ENCODE measurements at places on chromosomes 12 and 14.

DNA sequence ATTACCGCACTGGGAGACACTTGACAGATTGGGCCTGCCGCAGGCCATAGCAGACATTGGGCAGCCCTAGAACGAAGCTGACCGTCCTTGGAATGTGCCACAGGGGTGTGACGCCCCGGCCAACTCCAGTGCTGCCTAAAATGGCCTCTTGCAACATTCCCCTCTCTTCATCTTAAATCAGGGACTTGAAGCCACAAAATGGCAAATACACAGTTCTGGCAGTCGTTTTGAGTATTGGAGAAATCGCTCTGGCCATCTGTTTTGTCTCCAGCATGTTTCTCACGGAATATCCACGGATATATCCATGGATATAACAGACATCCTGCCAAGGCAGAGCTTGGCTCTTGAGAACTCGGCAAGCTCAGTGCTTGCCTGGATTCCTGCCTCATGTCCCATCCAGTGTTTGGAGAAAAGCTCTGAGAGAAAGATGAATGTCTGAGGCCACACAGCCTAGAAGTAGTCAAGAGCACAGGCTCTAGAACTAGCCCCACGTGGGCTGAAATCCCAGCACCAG, 158.4 kb downstream of the CHST11 start:
- DNase-seq, result no peak

- no peak for DNase-seq
Observed at GRCh38 chr14:101844219-101844618, 82.7 kb downstream of the PPP2R5C start.

DNA sequence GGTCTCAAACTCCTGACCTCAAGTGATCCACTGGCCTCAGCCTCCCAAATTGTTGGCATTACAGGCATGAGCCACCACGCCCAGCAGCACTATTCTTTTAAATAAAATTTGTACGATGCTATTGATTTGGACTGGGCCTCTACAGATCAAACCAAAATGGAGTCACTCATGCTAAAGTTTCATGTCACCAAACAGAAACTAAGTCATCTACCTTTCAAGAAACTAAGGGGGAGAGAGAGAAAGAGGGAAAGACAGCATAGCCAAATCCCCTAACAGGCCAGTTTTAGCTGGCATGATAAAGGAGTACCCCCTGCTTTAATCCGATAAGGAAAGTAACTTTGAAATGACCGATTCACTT, 23.1 kb upstream of the STK38L start:
- DNase-seq, result no peak

DNA sequence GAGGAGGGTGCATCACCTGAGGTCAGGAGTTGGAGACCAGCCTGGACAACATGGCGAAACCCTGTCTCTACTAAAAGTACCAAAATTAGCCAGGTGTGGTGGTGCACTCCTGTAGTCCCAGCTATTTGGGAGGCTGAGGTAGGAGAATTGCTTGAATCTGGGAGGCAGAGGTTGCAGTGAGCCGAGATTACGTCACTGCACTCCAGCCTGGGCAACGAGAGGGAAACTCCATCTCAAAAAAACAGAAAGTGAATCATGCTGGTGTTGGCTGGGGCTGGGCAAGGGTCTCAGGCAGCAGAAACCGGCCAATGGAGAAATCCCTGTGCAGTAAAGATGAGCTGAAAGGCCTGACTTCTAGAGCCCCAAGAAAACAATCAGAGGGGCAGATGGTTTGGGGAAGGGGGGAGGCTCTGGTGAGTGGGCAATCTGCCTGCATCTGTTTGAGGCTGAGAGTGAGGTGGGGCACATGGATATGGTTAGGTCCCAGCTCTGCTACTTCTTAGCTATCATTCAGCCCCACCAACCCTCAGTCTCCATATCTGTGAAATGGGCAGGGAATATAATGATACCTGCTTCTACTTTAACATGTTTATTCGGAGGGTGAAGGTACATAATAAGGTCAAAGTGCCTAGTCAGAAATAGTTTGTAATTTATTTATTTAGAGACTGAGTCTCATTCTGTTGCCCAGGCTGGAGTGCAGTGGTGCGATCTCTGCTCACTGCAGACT, 21.3 kb upstream of the COX6A1 start:
- no peak for DNase-seq

DNA sequence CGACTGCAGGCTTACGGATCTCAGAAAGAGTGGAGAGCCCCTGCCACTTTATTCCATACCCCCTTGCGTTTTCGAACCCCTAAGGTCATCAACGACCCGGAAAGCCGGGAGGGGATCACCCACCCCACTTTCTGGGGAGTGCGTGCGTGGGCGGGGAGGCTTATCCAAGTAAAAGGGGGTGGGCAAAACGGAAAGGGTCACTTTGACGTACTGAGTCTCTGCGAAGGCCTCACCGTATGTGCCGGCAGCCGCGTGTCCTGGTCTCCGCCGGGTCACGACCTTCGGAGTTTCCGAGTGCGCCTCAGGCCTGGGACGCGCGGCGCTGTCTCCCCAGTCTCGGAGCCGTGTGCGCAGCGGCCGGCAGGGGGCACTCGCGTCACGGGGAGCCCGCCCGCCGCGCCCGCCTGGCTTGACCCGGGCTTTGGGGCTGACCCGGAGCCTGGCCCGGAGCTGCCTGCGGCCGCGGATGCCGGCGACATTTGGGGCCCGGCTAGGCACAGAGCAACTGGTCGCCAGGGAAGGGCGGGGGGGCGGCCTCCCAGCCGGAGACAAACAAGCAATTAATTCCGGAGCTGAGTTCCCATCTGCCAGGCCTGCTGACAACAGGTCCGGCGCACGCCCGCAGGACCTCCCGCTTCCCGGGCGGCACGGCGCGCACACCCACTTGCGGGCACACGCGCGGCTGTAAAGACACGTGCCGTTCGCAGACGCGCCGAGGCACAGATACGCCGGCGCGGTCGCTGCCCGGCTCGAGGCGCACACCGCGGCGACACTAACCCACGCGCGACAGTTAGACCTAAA, 890 bp upstream of the KIF26A start:
- DNase-seq, result no peak

GRCh38 chr12:55830601-55831446, 1.4 kb upstream of the DNAJC14 start:
- no peak for DNase-seq

DNA sequence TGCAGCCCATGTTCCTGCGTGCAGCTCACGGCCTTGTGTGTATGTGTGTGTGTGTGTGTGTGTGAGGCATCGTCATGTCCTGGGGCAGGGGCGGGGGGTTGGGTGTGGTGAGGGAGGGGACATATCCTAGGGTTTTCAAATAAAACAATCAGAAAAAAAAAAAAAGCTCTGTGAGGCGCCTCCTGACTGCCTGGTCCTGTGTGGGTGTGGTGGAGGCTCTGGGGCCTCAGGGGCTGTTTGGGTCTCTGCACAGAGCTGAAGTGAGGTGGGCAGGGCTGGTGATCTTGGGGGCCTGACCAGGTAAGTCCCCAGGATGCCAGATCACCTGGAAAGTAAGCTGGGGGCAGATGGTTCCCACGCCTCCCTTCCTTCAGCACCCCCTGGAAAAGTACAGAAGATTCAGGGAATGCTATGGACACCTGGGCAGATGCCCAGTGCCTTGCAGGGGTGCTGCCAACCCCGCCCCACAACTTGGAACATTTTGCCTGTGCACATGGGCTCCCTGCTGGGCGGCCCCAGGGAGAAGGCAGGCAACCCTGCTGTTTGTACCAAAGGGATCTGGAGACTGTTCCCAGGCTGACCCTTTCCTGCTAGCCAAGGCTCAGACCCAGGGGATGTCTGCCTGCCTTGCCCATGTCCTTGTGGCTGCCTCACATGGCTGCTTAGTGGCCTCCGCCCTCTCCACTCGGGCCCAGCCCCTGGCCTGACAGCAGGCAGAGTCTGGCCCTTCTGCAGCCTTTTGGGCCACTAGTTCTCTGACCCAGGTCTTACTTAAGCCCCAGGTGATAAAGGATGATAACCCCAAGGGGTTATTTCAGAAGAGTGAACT, 28.8 kb downstream of the CLSTN3 start:
- DNase-seq, result no peak

GRCh38 chr14:101475456-101476257, 85.6 kb upstream of the DIO3 start:
- DNase-seq, result no peak

DNA sequence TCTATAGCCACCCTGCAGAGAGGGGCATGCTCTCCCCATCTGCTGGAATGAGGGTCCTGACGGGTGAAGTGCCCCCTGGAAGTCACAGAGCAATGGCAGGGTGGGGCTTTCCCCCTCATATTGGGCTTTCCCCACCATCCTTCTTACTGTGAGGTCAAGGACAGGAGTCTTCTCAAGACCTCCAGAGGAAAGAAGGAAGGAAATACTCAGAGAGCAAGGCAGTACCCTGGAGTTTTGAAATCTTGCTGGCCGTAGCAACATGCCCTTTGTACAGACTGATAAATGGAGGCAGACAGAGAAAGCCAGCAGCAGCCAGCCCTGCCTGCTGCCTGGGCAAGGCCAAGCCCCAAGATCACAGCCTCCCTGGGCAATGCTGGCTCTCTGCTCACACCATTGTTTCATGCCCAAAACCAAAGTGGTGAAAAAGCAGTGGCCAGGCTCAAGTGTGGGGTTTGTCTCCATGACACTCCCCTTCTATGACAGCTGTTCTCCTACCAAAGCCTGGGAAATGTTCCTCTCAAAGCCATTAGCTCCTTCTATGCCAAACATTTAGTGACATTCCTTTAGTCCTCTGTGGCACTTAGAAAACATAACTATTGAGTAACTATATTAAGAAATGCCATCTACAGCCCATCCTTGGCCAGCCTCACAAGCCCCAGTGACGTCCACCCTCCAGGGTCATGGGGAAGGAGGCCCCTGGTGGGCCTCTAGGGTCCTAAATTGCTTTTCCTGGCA, 13.2 kb upstream of the ITPK1 start:
- no peak for DNase-seq

DNA sequence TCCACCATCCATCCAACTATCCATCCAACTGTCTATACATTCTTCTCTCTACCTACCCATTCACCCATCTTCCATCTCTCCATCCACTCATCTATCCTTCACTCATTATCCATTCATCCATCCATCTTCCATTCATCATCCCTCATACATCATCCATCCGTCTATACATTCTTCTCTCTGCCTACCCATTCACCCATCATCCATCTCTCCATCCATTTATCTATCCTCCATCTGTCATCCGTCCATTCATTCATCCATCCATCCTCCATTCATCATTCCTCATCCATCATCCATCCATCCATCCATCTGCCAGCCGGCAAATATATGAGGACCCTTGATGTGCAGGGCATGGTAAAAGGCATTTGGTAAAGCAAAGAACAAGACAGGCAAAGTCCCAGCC, 25.2 kb downstream of the AACS start:
- DNase-seq, result no peak

- no peak for DNase-seq
Observed at GRCh38 chr12:118136559-118137003, 657 bp downstream of the PEBP1 start.

- no peak for DNase-seq
Observed at GRCh38 chr14:23385642-23386265, 8.9 kb downstream of the CMTM5 start.

DNA sequence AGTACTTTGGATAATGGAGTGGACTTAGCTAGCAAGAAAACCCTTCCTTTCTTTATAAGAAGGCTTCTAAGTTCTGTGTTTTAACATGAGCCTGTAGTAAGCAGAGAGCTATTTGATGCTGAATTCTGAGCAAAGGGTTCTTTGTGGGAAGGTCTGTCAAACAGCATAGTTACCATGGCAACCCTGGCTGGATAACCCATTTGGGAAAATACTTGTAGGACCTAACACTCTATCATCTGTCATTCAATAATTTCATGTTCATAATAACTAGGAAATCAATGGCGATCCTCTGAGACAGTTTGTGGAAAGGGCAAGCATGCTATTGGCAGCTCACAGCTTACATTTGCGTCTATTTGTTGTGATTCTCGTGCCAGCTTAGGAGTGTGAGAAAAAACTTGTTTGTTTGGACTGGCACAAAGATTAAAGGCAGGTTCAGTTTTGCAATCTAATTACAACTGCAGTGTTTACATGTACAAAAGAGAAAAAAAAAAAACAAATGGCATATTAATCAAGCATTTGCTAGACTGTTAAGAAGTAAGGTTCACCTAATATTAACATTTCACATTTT, 219.2 kb downstream of the PDZRN4 start:
- DNase-seq, result no peak

GRCh38 chr14:72341686-72342085, 409.5 kb downstream of the RGS6 start:
- DNase-seq, result no peak

- no peak for DNase-seq
Observed at GRCh38 chr14:103619057-103619456, 10.0 kb upstream of the KLC1 start.

- DNase-seq, result no peak
Observed at GRCh38 chr12:27246774-27247173, 2.7 kb downstream of the STK38L start.

DNA sequence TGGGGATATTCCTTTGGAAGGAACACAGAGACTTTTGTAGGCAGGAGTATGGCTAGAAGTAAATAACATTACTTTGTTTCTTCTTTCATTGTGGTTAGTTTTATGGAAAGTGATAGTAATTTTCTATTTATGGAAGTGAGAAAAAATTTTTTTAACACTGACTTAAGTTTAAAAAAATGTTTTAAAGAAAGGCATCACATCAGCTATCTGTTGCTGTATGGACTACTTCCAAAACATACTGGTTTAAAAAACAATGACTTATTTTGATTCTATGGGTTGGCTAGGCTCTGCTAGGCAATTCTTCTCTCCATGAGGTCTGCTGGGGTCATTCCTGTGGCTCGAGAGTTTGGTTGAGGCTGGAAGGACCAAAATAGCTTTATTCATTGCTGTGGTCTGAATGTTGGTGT, 31.7 kb upstream of the SLC38A2 start:
- DNase-seq, result no peak

DNA sequence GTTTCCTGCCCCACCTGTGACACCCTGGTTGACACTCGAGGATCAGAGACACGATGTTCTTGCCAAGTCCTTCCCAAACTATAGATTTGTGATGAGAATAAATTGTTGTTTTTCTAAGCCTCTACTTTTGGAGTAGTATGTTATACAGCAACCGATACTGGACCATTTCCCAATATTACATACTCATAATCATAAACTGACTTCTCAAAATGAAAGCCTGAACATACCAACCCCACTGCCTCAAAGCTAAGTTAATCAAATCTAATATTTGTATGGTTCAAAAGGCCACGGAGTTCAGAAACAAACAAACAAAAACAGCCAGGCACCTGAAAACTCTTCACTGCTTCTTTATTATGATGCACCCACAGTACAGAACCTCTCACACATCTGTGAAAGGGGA, 52.3 kb upstream of the GPHB5 start:
- DNase-seq, result no peak

DNA sequence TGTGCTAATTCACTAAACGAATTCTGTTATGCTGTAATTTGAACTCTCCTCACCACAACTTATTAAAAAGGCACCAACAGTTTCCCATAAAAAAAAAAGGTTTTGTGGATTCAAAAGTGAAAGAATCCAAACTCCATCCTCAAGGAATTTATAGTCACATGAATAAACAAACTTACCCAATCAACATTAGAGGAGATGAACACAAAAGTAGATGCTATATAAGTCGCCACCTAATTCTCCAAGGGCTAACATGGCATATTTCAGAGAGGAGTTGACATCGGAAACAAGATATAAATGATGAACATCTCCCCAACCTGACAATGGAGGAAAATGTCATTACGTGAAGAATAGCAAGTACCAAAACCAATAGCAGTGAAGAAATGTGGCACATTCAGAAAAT, 265.5 kb upstream of the PRKD1 start:
- no peak for DNase-seq

GRCh38 chr12:50750366-50750765, 13.5 kb upstream of the ATF1 start:
- DNase-seq, result no peak

All from NCI-H2081 treated with DMSO at 0.1 percent for 48 hours (cell line).